Activated CD8-positive, alpha-beta memory T cell treated with anti-CD3 and anti-CD28 coated beads for 1 hour (primary cell): ENCODE measurements at places on chromosomes 2 and 18.

DNA sequence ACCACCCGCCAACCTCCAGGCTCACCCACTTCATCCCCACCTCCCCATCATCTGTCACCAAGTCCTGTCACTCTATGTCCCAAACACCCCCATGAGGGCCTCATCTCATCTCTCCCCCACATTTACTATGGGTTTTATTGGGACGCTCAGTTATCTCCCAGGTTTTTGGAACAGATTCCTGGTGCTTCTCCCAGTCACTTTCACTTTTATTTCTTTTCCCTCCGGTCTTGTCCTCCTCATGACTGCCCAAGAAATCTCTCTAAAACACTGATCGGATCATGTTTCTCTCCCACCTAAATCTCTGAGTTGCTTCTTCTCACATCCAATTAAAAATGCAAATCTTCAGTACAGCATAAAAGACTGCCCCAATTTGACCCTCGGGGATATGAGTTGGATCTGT, 273.1 kb downstream of the PHLPP1 start:
- DNase-seq: no peak

- no peak for DNase-seq
These were observed 431.1 kb downstream of the ZEB2 start for GRCh38 chr2:144088863-144089262.

- DNase-seq: no peak
These were observed 22.1 kb downstream of the STARD7 start for GRCh38 chr2:96186562-96186961.

GRCh38 chr2:19963386-19963785, 26.5 kb downstream of the WDR35 start:
- DNase-seq: no peak

- no peak for DNase-seq
These were observed 25.5 kb downstream of the CHST10 start for GRCh38 chr2:100391735-100392515.

DNA sequence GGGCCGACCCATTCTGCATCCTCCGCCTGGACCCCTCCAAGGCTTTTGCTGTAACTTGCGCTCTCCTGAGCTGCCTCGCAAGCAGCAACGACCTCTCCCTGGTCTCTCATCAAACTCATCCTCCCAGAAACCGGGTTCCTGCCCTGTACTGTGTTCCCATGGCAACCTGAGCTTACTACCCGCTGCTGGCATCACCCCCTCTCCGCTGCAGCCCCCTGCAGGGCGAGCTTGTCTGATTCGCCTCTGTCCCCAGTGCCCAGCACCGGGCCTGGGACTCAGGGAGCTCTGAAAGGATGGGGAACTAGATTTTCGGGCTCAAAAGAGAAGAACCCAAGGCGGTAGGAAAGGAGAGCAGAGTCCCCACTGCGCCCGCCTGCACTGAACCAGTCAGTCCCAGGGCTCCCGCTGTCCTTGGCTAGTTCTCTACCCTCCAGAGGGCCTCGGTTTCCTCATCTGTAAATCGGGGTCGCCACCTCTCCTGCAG, 463 bp downstream of the HS1BP3 start:
- DNase-seq: no peak

- DNase-seq: no peak
These were observed 111.7 kb upstream of the TNP1 start for GRCh38 chr2:216971593-216971992.

- DNase-seq: no peak
These were observed 95.1 kb upstream of the XPO1 start for GRCh38 chr2:61633250-61633649.

DNA sequence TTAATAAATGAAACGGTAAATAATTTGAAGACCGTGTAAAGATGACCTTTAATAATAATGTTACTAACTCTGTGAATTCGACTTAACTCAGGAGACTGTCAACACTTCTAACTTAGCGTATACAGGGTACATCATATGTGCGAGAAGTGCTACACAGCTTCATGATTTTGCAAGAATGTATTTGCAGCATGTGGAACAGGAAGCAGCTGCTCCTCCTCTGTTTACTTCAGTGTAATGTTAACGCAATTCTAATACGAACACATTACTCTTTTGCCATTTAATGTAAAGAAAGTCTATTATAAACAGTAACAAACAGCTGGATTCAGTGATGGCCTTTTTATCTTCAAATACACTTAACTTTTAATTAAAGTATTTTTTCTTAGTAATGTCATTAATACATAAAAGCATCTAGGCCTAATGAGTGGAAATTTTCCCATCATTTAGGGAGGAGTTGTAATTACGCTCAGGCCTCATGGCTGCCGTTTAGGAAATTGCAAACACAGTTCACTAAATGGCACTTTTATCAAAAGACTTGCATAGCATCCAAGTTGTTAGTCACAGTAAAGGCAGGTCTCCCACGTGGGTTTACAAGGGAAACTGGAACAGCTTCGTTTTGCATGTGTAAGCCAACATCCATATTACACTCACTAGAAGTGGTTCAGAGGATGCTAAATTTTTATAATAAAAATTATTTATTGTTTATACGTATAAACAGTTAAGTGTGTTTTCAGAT, 635.7 kb downstream of the FBXO15 start:
- no peak for DNase-seq

DNA sequence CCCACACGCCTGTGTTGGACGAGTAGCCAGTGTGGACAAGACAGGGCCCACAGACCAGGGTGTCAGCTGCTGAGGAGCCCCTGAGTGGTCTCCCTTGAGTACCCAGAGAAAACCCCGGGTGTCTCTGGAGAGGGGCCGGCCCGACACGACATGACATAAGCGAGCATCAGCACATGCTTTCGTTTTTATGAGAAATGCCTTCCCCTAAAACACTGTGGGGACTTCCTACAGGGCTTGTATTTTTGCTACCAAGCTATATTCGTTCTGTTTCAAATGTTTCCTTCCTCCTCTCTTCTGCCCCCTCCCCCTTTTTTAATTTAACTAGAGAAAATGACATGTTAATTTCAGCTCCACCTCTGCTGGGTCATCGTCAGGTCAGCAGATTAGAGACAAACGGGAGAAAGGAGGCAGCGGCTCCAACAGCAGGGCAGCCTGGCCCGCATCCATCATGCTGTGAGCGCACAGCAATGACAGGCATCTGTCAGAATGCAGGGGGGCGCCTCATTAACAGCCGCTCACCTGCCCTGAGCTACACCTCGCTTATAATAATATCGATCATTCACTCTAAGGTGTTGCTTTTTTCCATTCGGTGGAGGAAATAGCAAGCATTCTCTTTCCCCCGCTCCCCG, 286.2 kb downstream of the ZNF516 start:
- no peak for DNase-seq

DNA sequence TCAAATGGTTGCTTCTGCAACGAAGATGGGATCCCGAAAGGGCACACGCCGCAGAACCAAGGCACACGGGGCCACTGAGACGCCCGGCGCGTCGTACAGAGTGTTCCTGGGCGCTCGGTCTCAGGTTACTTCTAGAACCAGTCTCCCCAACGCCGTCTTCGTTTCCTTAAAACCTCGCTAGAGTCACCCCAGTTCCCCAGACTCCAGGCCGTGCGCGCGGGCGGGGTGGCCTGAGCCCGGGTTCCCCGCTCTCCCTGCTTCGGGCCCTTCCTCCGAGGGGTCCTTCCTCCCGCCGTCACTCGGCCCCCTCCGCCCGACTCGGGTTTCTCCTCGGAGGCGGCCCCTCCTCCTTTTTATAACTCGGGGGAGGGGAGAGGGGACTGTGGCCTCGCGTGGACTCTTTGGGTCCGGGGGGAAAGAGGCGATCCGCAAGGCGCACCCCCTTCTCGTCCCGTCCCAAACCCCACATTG, 774 bp upstream of the FZD7 start:
- DNase-seq: no peak

- no peak for DNase-seq
These were observed 254.6 kb upstream of the RBBP8 start for GRCh38 chr18:22678486-22678885.

DNA sequence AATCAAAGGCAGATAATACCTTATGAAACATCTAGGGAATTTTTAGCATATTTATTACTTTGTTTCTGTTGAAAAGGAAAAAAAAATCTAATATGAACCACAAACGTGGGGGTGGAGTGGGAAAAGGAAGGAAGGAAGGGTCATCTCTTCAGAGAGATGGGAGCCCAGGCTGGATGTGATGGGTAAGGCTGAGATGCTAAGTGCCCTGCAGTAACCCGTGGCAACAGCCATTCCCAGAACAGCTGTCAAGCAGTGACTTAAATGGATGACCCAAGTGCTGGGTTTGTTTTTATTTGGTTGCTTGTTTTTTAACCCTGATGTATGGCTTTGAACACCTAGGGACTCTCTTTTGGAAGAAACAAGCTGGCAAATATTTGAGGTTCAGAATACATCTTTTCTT, 50.7 kb upstream of the KLF7 start:
- DNase-seq: no peak

DNA sequence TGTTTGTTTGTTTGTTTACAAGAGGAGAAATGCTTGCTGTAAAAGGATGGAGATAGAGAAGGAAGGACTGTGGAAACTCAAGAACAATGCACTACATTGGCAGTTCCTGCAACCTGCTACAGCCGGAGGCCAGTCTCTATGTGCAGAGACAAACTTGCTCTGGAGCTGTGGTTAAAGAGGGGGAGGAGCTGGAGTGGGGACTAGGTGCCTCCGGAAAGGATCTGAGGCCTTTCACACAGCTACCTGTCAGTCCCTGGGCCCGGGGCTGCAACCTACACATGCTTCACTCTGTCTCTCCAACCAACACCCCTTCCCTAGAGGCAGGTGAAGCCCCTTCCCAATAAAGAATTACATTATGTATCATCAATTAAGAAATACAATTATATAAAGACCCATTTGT, 1234.0 kb upstream of the ZEB2 start:
- no peak for DNase-seq

DNA sequence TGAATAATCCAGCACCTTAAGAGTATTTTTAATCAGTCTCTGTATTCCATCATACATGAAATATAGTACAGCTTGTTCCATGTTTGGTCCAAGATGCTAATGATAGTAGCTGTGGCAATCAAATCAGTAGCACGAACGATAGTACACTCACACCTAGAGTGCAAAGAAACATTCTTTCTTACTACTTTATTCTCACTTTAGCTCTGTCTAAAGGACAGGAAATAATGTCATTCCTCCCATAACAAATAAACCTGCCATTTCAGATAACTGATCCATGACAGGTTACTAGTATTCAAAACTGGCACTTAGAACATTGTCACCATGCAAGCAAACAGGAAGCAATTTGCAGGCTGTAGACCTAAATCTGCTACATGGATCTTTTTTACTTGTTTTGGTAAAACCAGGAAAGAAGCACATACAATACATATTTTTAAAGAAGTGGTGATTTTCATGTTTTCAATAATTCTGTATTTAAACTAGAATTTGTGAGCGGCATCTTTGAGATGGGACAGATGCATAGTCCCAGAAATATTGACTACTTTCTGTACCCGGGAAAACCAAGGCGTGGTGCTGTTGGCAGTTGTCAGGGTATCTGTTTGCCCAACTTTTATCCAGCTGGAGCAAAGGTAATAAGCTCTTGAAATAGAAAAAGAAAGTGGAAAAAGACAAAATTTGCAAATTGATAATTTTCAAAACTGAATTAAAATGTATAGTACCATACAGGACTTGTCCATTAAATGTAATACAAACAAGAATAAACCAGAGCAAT, 49.5 kb downstream of the IKZF2 start:
- DNase-seq: no peak

DNA sequence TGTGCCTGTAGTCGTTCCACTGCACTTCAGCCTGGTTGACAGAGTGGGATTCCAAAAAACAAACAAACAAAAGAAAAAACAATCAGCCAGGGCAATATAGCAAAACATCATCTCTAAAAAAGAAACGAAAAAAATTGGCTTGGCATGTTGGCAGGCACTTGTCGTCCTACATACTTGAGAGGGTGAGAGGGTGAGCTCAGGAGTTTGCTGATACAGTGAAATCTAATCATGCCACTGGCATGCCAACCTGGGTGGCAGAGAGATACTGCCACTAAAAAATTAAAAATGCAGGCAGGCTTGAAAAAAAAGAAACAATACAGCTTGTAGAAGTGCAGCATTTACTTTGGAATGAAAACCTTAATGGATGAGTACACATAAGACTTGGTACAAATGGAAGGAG, 282.9 kb upstream of the RGPD4 start:
- no peak for DNase-seq

DNA sequence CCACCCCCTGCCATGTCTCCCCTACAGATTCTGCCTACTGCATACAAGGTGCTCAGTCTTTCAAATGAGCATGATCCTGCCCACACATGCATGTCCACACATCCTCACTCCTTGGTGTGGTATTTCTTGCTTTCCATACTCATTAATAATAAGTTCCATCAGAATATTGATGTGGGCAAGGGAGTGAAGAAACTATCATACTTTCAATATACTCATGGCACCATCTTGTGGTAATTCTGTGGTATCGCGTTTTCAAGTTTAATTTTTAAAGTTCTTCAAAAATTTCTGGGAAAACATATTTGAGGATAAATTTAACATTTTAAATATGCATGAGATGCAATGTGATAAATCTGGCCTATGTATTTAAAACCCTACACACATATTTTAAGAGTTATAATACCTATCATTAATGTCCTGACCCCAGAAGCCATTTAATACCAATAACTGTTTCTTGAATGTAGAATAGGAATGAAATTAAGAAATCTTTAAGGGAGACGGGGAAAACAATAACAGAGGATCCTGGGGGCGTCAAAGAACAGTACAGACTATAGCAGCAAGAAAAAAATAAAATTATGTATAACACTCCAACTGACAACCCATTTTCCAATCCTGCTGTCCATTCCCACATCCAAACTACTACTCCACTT, 110.1 kb downstream of the ZNF385B start:
- no peak for DNase-seq

- no peak for DNase-seq
These were observed 15.6 kb downstream of the PDE6D start for GRCh38 chr2:231765496-231765929.

DNA sequence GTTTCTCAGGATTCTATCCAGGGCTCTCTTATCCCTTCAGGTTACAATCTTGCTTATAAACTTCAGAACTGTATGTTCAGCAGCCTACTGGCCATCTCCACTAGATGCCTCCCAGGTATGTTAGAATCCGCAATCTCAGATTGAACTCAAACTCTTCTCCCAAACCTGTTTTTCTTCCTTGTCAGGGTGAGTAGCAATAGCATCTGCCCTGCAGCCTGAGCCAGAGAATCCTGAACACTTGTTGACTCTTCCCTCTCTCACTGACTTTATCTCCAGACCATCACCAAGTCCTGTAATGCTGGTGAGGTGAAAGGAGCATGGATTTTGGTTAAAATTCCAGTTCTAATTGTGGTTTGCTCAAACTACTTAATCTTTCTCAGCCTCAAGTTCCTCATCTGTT, 82.6 kb upstream of the ALPP start:
- DNase-seq: no peak

- no peak for DNase-seq
These were observed 72.2 kb downstream of the HDAC4 start for GRCh38 chr2:239328351-239329191.

- no peak for DNase-seq
These were observed 169.5 kb upstream of the COPS8 start for GRCh38 chr2:236916181-236916580.

GRCh38 chr2:95578539-95578938, 13.3 kb upstream of the TRIM43 start:
- DNase-seq: no peak

GRCh38 chr18:12408247-12408869, 629 bp downstream of the PRELID3A start:
- no peak for DNase-seq
